ENCODE measurements at places on chromosomes 2 and 18.

DNA sequence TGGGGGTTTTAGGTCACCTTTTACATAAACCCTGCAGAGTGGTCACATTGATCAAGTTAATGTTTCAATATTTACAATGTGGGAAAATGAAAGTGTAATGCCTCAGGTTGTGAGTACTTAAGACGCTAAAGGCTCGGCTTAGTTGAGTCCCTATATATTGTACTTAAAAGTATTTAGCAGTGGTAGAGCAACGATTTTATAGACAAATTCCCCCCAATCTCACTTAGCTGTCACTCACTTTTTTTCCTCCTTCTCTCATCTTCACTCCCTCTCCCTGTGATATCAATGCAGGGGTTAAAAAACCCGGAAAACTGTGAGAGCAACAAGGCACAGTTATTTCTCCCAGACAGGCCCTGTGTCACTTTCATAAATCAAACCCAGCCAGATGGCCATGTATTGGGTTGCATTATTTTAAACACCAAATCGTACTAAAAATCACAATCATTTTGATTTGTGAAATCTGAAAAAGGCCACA, 5.4 kb downstream of the POU3F3 start:
- no peak for DNase-seq

GRCh38 chr2:166651080-166651675, 157.1 kb upstream of the SCN7A start:
- no peak for DNase-seq

- DNase-seq = peak; percentile 83
These were observed 1.1 kb upstream of the FARP2 start for GRCh38 chr2:241354668-241355658.

DNA sequence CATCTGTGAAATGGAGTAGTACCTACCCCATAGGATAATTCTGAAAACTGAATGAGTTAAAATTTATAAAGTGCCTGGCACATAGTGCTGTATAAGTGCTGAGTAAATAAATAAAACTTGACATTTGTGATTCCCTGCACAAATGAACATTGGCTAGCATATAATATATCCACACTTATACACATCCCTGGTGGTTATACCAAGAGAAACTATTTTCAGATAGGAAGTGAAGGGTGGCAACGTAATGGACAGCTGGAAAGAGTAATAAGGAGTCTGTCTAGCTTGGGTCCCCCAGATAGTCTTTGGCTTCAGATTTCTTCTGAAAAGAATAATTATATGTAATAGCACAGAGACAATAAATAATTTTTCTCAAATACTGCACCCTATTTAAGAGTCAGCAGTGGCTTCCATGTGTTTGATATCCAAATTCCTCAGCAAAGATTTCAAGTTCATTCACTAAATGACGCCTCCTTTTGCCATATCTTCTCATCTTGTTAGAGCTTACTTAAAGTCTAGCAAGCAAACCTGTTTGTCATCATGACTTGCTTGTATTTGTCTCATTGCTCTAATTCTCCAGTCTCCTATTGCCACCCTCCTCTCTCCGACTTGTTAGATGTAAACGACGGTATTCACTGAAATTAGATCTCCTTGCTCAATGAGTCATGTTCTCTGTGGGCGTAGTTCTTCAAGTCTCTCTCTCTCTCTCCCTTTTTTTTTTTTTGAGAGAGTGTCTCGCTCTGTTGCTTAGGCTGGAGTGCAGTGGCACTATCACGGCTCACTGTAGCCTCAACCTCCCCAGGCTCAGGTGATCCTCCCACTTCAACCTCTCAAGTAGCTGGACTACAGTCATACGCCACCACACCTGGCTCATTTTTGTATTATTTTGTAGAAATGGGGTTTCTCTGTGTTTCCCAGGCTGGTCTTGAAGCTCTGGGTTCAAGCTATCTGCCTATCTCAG, 8.7 kb upstream of the ADGRF3 start:
- DNase-seq = no peak

- DNase-seq = no peak
These were observed 7.7 kb upstream of the KCNE4 start for GRCh38 chr2:223044092-223044836.

DNA sequence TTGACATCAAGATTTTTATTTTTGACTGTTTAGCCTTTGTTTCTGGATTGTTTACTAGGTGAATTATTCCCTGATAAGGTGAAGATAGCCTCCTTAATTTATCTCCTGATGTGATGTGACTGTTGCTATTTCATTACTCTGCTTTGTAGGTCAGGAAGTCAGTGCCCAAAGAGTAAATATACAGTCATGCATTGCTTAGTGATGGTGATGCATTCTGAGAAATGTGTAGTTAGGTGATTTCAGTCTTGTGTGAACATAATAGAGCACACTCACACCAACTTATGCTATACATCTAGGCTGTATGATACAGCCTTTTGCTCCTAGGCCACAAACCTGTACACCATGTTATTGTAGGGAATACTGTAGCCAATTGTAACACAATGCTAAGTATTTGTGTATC, 102.4 kb upstream of the THUMPD2 start:
- DNase-seq = no peak

GRCh38 chr18:56921896-56922480, 224.9 kb upstream of the BOD1L2 start:
- no peak for DNase-seq

- DNase-seq = no peak
These were observed 242.3 kb downstream of the LRRTM1 start for GRCh38 chr2:80062298-80062697.

GRCh38 chr2:61510674-61511671, 27.2 kb downstream of the XPO1 start:
- DNase-seq = no peak

DNA sequence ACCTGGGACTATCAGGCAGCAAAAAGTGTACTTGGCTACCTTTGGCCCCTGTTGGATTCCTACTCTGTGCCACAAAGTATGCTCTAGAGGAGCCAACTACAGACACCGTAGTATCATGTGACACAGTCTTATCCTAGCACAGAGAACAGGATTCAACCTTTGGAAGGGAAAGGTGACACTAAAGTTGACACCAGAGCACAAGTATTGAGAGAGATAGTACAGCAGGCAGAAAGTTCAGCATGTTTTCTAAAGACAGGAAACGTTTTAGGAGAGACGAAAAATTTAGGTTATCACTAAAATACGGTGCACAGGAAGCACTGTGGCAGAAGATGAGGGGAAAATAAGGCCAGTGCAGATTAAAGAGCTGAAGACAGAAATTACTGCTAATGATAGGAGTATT, 18.6 kb downstream of the SMAD2 start:
- no peak for DNase-seq

DNA sequence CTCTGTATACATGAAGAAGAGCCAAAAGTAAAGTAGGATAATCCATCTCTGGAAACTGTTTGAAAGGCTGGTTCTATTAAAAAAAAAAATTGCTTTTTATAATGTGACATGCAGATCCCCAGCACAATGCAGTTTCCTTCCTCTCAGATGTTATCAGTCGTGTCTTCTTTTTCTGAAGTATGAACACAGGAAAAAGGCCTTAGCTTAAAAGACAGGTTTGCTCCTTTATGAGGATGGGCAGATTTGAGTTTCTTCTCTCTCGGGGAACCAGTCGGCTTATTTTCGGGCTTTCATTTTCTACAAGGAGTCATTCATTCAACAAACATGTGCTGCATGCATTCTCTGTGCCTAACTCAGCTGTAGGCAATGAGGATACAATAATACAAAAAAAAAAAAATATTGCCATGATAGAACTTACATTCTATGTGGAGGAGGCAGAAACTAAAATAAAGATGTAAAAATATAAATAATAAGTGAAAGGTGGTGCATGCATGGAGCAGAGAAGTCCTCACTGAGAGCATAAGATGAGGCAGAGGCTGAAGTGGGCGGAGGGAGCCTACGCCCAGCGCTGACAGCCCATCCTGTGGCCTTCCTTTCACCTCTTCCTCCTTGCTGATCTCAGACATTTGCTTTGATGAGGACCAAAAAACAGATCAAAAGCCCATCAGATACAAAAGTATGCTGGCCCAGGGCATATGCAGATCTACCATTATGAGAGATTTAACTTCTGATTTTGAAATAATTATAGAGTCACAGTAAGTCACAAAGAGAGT, at the start of gene CD226:
CD226 (minus strand) TSS at position 513 of the 773 bp plus-strand sequence; CDS start at position 46, 467 bp downstream.
- no peak for DNase-seq

DNA sequence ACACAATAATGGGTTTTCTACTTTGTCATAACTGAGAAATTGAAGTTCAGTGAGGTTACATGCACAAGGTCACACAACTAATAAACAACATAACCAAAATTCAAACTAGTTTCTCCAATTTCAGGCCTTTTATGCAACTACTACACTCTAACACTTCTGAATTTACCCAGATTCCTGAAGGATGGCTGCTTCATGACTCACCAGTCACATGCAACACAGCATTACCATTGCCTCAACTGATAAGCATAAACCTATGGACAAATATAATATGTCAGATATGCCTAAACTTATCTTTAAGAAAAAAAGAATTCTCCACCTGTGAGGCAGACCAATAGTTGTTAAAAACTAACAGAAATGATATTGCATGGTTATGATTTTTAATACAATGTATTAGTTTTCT, 586.5 kb upstream of the SLC8A1 start:
- DNase-seq = no peak

DNA sequence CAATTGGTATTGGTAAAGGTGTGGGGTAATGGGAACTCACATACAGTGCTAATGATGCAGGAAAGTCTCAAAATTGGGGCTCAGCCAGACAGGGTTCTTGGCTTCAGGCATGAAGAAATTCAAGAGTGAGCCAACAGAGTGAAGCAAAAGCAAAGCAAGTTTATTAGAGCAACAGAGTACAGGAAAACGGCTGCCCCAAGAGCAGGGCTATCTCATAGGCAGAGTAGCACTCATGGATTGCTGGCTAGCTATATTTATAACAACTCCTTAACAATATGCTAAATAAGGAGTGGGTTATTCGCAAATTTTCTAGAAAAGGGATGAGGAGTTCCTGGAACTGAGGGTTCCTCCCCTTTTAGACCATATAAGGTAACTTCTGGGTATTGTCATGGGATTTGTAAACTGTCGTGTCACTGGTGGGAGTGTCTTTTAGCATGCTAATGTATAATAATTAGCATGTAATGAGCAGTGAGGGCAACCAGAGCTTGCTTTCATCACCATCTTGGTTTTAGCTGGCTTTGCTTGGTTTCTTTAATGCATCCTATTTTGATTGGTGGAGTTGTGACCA, 233.8 kb upstream of the NOL4 start:
- DNase-seq = no peak

DNA sequence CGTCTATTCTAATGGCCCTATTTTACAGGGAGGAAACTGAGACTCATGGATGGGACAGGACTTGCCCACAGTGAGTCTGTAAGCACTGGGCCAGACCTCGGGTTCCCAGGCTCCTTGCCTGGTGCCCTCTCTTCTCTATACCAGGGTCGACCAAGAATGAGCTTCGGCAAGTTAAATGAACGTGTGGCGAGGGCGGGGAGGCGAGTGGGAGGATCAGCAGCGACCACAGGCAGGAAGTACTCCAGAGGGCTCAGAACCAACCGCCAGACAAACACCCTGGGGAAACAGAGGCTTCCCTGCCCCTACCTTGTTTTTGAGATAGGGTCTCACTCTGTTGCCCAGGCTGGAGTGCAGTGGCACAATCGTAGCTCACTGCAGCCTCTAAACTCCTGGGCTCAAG, 177.7 kb upstream of the SMAD2 start:
- no peak for DNase-seq

- DNase-seq = no peak
These were observed 43.9 kb upstream of the RAB11FIP5 start for GRCh38 chr2:73156539-73157124.

GRCh38 chr2:109017017-109017416, 28.0 kb upstream of the EDAR start:
- no peak for DNase-seq

GRCh38 chr2:218569661-218570500, 1.2 kb downstream of the CNOT9 start:
- no peak for DNase-seq

DNA sequence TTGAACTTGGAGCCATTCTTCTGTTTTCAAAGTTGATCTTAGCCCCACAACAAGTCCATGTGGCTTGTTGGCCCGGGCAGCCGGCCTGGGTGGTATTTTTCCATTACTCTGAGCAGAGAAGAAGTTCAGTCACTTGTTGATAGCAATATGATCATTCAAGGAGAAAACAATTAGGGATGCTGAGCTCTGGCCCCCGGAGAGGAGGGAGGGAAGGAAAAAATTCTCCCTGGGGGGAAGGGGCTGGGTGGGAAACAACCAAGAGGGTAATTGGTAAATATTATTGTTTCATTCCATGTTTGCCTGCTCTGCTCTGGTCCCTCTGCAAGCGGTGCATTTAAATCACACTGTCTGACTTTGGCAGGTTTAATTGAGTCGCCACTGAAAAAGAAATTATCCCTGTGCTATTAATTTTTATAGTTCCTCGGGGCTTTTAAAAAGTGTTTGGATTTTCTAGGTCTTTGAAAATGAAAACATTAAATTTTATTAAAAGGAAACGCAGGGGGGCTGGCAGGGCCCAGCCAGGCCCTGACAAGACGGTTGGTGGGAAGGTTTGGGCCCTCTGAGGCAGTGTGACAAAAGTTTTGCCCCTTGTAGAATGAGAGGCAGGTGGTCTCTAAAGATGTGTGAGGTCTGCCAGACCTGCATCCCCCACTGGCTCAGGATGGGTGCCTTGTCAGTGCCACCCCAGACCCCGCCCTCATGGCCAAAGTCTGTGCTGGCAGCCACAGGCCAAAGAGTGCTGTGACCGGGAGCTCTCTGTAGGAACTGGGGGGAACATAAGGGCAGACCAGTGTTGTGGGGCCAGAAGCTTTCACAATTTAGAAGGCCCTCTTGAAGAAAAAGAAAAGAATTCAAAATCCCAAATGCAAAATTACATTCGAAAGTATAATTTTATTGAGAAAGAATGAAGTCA, 52.5 kb upstream of the SLC14A2 start:
- no peak for DNase-seq

- DNase-seq = no peak
These were observed 367.4 kb downstream of the EPHA4 start for GRCh38 chr2:221204699-221205098.

GRCh38 chr2:237702441-237703391, 75.3 kb downstream of the LRRFIP1 start:
- no peak for DNase-seq

- DNase-seq = no peak
These were observed 68.9 kb upstream of the ZSWIM2 start for GRCh38 chr2:186917866-186918265.

GRCh38 chr2:103265521-103265920, 503.7 kb downstream of the TMEM182 start:
- DNase-seq = no peak

GRCh38 chr2:160075171-160075570, 12.8 kb upstream of the PLA2R1 start:
- no peak for DNase-seq

GRCh38 chr2:149258531-149258930, 71.9 kb upstream of the LYPD6 start:
- no peak for DNase-seq

DNA sequence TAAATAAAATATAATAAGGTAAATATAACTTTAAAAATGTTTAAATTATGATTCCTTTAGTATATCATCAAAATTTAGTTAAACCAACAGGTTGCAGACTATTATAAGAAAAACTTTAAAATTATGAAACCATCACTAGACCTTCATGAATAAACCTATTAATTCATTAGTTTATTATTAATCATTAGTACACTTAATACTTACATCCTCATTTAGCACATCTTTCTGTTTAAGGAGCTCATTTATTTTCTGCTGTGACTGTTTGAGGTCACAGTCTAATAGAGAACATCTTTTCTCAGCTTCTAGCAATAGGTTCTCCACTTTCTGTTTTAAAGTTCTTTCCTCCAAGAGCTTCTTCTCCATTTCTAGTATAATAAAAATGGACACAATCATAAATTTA, 52.8 kb downstream of the SLC66A3 start:
- no peak for DNase-seq

- DNase-seq = no peak
These were observed 48.8 kb upstream of the PPM1B start for GRCh38 chr2:44119878-44120277.

All from stimulated activated CD4-positive, alpha-beta T cell treated with anti-CD3 and anti-CD28 coated beads, Interleukin-15, amount 100 ng/mL, for 48 hours (primary cell).